ENCODE measurements at places on chromosomes 12 and 14.
A peak's percentile ranks its signal among the peaks of the same experiment; 100 is the strongest.

GRCh38 chr12:75698052-75698451 lies 186.6 kb upstream of the KRR1 start:
- no peak for DNase-seq

DNA sequence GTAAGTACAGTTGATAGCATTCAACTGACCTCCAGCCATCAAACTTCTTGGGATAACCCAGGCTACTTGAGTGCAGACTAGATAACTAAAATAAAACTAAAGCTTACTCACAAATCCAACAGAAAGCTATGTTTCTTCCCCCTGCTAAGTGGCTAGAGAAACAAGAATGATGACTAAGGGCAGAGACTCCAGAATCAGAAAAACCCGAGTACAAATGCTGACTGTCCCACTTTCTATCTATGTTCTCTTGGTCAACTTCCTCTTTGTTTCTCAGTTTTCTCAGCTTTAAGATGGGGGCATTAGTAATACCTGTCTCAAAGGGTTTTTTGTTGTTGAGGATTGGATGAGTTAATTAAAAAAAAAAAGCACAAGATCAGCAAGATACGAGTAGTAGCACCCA lies 6.1 kb upstream of the NUAK1 start:
- no peak for DNase-seq

DNA sequence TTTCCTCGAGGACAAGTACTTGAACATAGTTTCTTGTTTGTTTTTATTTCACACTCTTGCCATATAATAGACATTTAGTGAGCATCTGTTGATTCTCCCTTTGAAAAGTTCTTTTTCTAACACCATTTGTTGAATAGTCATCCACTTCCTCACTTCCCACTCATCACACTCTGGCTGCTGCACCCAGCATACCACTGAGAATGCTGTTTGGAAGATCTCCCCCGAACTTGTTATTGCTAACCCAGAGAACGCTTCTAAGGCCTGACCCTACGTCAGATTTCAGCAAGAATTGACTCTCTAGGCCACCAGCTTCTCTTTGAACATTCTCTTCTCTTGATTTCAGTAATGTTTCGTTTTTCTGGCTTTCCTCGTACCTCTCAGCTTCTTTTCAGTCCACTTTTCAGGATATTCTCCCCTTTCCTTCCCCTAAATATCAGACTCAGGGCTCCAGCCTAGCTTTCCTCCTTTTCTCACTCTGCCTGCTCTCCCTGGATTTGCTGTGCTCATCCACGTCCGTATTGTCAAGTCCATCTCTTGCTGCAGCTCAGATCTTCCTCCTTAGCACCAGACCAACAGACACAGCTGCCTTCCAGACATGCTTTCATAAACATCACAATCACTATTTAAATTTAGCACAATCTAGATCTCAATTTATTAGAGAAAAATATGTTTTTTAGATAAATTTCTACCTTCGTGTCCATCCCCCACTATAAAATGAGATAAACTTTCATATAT lies 94.0 kb upstream of the SLC38A4 start:
- no peak for DNase-seq

GRCh38 chr12:57983146-57983857 lies 41.9 kb downstream of the ATP23 start:
- DNase-seq, result no peak

DNA sequence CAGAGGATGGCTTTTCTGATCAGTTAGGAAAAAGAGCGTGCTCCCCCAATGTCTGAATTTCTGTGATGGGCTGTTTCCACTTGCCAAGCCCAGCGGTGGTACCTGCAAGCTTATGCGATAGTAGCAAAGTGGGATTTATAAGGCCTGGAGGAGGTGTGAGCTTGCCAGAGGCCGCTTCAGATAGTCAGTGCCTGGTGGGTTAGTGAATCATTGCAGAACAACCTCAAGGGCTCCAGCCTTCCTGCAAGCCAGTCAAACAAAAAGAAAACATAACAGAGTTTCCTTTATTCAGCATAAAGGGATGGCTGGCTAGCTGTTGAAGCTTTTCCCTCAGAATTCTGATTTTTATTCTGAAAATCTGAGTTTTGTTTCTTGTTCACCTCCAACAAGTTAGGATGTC lies 7.6 kb upstream of the BMP4 start:
- DNase-seq, result no peak

DNA sequence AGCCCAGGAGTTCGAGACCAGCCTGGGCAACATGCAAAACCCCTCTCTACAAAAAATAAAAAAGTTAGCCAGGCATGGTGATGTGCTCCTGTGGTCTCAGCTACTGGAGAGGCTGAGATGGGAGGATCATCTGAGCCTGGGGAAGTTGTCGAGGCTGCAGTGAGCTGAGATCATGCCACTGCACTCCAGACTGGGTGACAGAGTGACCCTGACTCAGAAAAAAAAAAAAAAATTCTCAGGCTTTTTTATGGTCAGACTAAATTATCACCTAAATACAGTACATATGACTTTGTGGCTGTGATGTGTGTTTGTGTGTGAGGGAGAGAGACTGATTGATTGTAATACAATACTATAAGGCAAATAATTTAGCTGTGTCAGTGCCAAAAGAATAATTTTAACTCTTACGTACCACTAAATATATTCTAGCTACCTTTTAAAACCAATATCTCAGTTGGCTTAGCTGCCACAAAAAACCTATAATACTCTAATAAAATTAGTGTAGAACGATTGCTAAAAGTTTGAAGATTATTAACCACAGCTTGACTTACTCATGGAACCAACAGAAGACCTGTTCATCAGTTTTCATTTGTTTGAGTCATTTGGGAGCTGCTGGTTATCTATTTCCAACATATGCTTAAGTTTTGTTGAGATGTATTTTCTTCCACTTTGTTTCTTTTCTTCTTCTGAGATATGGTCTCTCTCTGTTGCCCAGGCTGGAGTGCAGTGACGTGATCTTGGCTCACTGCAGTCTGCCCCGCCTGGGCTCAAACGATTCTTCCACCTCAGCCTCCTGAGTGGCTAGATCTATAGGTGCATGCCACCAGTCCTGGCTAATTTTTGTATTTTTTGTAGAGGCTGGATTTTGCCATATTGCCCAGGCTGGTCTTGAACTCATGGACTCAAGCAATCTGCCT lies 58.0 kb downstream of the DIP2B start:
- DNase-seq, result no peak

- no peak for DNase-seq
These were observed 71.3 kb downstream of the PDE3A start for GRCh38 chr12:20439626-20440025.

GRCh38 chr12:22981711-22982110 lies 356.7 kb downstream of the ETNK1 start:
- no peak for DNase-seq

DNA sequence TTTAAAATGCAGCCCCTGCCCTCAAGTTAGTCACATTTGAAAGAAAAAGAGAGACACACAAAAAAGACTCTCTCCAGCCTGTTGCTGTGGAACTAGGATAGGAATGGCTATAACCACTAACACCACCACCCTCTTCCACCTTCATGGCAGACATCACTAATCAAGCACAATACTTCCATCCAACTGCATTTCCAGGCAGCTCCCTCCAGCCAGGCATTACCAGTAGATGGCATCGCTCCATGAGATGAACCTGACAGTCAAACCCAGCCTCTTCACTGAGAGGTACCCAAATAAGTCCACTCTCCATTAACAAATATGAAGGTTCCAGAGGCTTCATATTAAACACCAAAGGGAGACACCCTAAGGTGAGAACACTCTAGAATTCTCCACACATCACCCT lies 24.4 kb downstream of the SLC8B1 start:
- DNase-seq, result peak; percentile 27

- DNase-seq, result no peak
These were observed 610 bp downstream of the VSIG10 start for GRCh38 chr12:118103201-118103600.

- DNase-seq, result no peak
These were observed 1.2 kb downstream of the ALDH1L2 start for GRCh38 chr12:105083031-105083430.

DNA sequence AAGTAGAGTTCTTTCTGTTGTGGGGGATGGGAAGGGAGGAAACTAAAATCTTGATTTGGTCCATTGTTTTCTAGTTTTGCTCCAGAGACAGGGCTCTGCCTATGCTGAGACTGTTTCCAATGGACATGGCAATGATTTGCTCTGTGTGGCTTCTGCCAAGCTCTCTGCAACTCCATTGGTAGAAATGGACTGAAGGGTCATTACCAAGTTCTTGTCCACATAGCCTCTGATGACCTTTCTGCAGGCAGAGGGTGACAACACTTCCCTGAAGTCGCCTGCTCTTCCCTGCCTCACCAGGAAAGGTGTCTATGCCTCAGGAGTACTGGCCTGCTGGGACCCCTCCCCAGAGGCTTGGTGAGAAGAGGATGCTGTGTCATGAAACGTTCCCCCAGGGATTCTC lies 39.5 kb upstream of the NOS1 start:
- DNase-seq, result no peak

DNA sequence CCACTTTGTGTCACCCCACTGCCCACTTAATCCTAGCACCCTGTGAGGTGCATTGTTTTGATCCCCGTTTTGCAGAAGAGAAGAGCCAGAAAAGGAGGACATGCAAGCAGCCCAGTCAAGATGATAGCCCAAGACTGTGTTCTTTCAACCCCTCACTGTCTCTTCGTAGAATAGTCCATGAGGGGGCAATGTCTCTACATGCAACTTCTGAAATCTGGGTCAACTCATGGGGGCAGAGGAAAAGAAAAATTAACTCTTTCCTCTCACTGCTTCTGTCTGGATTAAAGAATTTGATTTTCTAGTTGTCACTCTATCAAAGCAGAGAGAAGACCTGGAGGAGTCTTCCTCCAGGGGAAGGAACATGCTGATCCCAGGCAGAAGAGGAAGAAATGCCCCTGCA lies 229.6 kb upstream of the NOS1 start:
- DNase-seq, result no peak

DNA sequence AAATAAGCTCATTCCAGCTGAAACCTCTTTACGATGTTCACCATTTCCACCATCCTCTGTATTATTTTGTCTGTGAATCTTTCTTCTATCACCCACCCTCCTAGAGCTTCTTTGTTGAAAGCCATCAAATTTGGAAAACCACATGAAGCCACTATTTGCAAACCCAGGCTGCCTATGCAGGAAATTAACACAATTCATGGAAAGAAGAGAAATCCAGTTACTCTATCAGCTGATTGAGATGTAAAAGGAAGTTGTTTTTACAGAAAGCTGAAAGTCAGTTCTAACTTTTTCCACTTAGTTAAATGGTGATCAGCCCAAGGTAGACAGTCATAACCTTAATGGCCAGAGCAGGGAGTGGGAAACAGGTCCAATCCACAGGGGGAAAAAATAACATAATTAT lies 6.6 kb downstream of the RHOJ start:
- no peak for DNase-seq

- DNase-seq, result no peak
These were observed 204.1 kb downstream of the CACNA1C start for GRCh38 chr12:2256915-2257314.

GRCh38 chr12:3607821-3608220 lies 116.8 kb downstream of the PRMT8 start:
- no peak for DNase-seq

DNA sequence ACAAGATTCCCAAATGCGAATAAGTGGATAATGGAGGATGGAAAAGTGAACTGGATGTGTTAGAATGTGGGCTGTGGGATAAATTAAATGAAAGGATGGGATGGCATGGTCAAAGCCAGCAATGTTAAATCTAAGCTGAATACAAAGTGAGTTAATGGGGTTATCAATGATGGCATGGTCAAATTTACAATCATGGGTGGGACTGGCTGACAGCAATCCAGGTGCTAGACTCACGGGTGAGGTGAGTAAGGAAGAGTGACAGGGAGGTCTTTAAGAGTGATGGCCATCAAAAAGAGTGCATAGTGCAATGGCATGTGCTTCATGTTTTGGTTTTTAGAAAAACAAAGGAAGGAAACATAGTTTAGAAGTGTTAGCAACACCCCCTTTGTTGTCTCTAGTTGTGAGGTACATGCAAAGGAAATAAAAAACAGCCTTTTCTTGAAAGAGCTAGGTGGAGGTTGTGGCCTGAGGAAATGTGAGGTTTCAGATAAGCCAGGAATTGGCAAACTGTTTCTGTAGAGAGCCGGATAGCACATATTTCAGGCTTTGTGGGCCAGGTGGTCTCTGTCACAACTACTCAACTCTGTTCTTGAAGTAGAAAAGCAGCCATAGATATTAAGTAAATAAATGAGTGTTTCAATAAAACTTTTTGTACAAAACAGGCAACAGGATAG lies 328.7 kb downstream of the RPL10L start:
- no peak for DNase-seq

GRCh38 chr14:46940611-46941010 lies 289.0 kb upstream of the RPL10L start:
- no peak for DNase-seq

GRCh38 chr14:98945611-98946570 lies 326.1 kb downstream of the BCL11B start:
- DNase-seq, result no peak

DNA sequence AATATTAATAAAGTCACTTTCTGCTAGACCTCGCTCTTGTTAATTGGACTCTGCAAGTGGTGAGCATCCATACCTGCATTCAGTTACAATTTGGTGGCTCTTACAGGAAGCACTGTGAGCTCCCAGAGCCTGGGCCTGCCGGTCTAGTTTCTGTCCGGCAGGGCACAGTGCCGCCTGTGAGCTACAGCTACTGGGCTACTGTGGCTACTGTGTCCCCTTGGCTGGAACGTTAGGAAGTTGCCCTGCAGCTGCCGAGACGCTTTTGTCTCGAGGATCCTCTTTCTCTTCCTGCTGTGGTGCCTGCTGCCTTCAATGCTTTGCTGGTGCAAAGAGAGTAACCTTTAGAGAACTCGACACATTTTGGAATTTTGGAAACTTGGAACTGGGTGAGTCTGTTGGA lies 44.6 kb upstream of the PTGDR start:
- DNase-seq, result no peak

DNA sequence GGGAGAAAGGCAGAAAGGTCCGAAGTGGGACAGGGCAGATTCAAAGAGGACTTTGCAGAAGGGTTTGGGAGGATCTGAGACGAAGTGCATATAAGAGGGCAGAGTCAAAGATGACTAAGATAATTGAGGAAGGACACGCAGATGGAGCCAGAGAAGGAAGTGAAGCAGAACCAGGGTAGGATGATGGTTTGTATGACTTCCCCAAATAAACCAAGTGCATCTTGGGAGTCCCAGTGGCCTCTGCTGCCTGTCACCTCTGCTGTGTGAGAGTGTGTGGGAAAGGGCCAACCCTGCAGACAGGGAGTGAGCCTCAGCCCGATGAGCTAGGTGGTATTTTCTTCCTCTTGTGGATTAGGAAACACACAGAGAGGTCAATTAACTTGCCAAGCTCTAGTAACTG lies 36.8 kb downstream of the FLVCR2 start:
- no peak for DNase-seq

DNA sequence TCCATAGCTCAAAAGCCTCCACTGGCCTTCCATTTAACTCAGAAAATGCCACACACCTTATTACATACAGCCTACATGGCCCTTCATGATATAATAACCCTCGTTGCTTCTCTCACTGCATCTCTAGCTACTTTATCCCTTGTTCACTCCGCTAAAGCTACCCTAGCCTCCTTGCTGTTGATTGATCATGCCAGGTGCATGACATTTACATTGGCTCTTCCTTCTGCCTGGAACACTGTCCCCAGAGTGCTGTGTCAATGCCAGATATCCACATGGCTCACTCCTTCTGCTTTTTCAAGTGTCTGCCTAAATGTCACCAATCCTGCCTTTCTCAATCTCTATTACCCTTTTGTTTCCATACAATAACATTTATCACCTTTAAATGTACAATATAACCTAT lies 58.3 kb downstream of the CAND1 start:
- no peak for DNase-seq

- DNase-seq, result no peak
These were observed 600 bp downstream of the SYT10 start for GRCh38 chr12:33438851-33439586.

All from SW 1271 (cell line).